ENCODE measurements at places on chromosomes 12 and 14.

DNA sequence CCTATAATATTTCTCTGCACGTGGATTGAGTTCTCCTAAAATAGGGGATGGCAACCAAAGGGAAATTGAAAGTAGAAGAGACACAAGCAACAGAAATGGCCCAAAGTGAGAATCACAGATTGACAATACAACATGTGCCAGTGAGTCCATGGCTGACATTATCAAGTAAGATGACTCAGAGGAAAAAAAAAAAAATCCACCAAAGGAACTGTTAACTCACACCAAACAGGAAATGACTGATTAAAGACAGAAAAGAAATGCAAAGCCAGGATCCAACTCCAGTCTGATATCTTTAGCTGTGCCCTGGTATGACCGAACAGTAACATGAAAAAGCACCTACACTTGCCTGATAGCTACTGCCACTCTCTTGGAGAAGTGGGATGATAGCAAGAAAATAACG, 485.0 kb downstream of the PRKD1 start:
- no peak for DNase-seq

DNA sequence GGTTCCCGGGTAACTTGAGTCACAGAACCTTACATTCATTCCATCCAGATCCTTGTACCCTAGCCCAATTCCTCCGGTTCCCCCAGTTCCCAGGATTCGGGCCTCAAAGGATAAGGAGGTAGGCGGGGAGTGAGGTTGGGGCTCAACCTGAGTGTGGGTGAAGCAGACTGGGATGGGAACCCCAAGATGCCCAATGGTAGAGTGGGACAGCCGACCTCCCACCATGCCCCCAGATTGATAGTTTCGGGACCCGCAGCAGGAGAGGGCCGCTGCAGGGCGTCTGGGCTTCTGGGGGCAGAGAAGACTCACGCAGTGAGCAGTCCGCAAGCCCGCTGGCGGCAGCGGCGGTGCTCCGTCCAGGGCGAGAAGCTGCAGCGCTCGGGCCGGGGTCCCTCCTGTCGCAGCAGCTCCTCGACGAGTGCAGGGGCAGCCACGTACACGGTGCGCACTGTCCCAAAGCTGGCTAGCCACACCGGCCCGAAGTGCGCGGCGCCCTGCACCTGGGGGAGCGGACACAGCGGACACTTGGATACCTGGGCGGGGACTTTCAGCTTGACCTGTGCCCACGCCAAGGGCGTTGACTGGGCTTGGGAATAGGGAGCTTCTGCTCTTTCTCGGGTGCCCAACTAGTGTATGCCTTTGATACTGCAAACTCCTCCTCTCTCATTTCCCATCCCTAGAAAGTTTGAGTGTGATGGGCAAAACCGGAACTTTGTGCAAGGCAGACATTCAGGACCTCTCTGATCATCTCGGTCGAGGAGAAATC, 997 bp downstream of the CYP27B1 start:
- DNase-seq: no peak

GRCh38 chr12:123723765-123724164, 11.6 kb downstream of the ATP6V0A2 start:
- no peak for DNase-seq

DNA sequence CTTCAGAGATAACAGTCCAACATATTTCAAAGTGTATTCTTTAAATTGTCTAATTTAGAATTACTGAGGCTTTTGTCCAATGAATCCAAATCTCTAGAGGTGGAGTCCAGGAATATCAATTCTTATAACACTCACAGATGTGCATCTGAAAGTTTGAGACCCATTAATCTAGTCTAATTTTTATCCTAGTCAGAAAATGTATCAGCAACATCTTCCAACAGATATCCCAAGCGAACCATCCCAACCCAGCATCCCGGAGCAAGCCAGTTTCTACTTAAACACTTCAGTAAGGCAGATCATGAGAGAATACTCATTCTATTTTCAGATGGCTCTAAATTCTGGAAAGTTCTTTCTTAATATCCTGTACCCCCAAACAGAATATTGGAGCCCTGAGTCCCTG, 113.5 kb downstream of the BBS10 start:
- no peak for DNase-seq

GRCh38 chr12:127107744-127108143, 1159.2 kb upstream of the TMEM132C start:
- DNase-seq: no peak

- no peak for DNase-seq
Observed at GRCh38 chr14:52609445-52610044, 56.9 kb downstream of the GPR137C start.

- DNase-seq: no peak
Observed at GRCh38 chr12:132329720-132330548, 545 bp upstream of the GALNT9 start.

DNA sequence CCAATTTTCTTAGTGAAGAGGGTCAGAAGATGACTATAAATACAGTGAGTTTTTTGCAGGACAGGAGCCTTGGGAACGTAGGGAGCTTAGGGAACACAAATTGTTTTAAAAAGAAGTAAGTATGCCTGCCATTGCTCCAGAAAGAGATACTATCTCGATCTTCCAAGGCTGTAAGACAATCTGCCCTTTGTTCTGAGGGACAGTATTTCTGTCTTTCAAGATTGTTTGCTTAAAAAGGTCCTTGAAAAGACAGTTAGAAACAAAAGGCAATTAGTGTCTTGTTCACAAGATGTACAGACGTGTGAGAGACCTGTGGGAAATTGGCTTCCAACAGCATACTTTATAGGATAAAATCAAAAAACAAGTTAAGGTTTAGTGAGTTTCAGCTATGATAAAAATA, 321.2 kb upstream of the FAR2 start:
- no peak for DNase-seq

GRCh38 chr12:58504143-58504938, 416.0 kb downstream of the LRIG3 start:
- DNase-seq: no peak

GRCh38 chr14:87233806-87234384, 759.1 kb downstream of the GALC start:
- no peak for DNase-seq

- no peak for DNase-seq
Observed at GRCh38 chr14:90659156-90659555, 157.1 kb downstream of the TTC7B start.

DNA sequence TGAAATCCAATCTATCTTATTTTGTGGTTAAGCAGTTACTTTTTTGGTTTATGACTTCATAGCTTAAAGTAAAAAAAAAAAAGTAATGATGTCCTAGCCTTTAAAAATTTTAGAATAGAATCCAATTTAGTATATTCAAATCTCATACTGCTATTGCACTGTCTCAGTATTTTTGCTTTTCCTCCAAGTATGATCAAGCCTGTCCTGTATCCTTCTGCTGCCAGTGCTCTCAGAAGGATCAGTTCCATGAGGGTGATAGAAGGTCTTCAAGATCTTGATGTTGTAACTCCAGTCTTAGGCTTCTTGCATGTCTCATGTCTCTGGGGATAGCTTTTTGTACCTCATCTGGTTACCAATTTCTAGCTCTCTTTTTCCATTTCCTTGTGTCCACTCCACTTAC, 324.2 kb upstream of the FAR2 start:
- no peak for DNase-seq
